T follicular helper cell (primary cell): ENCODE measurements at places on chromosomes 16 and 17.

DNA sequence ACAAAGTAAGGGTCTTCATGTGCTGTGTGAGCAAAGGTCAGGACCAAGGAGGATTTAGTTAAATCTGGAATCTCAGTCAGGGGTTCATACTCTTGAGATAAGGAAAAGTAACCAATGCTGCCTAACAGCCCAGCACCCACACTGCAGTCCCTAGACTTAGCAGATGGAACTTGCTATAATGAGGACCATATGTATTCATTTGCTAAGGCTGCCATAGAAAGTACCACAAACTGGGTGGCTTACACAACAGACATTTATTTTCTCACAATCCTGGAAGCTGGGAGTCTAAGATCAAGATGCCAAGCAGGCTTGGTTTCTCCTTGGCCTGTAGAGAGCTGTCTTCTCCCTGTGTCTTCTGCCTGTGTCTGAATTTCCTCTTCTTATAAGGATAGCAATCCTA is 20.8 kb downstream of the ZP2 start:
- no peak for DNase-seq

GRCh38 chr17:2030779-2031163 is 818 bp downstream of the DPH1 start:
- no peak for DNase-seq

DNA sequence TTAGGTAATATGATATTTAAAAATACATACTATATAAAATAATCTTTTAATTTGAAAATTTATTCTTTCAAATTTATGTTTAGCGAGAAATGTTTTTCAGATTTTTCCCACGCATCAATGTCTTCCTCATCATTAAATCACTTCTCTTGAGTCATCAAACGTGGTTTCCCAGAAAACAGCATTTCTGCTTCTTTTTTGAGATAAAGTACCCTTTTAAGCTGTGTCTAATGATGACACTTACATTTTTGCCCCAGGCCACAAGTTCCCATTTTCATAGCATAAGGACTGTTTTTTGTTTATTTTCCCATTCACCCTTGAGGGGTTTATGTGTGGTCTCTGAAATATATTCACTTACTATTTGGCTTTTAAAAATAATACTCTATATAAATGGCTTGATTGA is 139.0 kb upstream of the HS3ST3A1 start:
- DNase-seq: no peak

DNA sequence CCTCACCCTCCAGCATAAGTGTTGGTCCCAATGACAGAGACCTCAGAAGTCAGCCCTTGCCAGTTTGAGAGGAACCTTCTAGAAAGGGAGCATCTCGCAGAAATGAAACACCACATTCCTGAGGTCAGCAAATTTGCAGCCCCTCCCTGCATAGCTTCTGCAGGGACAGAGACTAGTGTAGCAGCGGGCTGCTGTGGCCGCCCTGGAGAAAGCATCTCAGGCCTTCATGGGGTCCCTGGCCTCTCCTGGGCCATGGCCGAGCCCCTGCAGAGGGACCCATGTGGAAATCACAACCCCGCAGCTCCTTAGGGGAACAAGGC is 11.4 kb downstream of the HS3ST6 start:
- no peak for DNase-seq

DNA sequence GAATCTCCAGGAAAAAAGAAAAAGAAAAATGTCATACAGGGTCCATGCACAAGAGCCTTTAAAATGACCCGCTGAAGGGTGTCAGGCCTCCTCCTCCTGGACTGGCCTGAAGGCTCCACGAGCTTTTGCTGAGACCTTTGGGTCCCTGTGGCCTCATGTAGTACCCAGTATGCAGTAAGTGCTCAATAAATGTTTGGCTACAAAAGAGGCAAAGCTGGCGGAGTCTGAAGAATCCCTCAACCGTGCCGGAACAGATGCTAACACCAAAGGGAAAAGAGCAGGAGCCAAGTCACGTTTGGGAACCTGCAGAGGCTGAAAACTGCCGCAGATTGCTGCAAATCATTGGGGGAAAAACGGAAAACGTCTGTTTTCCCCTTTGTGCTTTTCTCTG is 845 bp downstream of the STH start:
- no peak for DNase-seq

DNA sequence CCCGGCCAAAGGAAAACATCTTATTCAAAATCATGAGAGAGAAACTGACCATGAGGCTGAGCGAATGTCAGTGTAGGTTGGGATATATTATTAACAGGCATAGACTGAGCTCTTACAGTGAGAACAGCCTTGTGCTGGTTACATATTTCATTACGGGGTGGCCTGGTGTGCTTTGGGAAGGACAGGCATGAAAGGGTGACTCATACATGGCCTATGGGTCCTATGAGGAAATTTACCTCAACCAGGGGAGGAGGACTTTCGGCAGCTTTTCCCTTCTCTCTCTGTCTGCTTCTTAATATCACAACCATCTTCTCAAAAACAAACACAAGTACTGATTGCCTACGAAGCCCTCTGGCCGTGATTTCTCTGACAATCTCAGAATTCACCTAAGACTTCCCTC is 579.1 kb downstream of the CDH13 start:
- no peak for DNase-seq

- no peak for DNase-seq
These were observed 454.8 kb upstream of the CDH11 start for GRCh38 chr16:65576631-65577030.

GRCh38 chr17:43574348-43574747 is 28.2 kb upstream of the ETV4 start:
- DNase-seq: no peak

GRCh38 chr17:81071761-81072741 is 37.1 kb downstream of the BAIAP2 start:
- no peak for DNase-seq

GRCh38 chr17:81094509-81095382 is 59.8 kb downstream of the BAIAP2 start:
- DNase-seq: peak; percentile 82

- DNase-seq: no peak
These were observed 185.5 kb downstream of the NTN1 start for GRCh38 chr17:9206741-9207332.

DNA sequence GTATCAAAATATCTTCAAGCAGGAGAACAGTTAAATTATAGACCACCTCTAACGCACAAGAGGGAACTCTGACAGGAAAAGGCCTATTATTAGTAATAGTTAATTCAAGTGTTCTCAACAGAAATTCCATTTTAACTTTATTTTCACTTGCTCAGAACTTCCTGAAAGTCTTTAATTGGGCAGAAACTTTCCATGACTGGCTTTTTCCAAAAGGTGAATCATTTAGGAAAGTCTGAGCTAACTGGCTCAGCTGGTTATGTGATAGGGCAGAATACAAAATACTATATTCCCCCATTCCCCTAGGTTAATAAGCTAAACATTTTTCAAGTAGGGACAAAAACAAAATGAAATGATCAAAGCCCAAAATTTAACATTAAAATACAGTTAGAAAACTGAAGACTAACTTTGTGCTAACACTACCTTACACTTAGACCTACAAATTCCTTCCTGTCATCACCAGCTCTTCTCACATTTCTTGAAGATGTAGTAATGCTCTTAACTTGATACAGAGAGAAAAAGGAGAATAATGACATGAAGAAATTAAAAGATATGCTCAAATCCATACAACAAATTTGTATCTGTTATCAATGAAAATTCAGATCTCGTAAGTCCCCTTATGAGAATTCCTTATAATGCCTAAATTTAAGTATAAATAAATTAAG is 31.0 kb downstream of the CFDP1 start:
- DNase-seq: no peak

GRCh38 chr17:36532435-36532975 is 2.2 kb downstream of the MYO19 start:
- no peak for DNase-seq

DNA sequence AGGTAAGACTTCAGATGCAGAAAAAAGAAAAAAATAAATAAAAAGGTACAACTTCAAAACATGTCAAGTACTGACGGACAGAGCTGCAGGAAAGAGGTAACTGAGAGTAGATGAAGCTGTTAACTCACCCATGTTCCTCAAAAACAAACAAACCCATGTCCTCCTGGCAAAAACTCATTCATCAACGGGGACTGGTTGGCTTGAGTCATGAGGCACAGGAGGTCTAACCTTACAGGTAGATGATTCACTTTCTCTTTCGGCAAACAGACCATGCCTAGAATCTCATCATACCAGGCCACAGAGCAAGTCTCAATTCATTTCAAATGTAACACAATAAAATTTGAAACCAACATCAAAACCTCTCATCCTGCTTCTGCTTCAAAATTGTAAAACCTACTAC is 12.3 kb upstream of the FASN start:
- DNase-seq: no peak

DNA sequence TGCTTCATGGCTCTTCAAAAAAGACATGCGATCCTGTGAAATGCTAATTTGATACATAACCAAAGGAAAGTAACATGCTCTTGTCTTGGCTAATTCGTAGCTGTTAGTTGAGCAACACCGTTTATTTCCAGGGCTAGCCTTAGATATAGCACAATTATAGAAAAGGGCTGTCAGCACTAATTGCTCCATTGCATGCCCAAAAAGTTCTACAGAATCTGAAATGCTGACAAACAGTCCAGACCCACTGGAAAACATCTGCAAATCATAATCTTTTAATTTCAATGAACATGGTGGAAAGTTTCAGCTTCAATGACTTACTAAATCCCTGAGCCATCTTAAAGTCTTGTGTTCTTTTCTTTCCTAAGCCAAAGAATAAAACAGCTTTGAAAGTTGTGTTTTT is 42.9 kb upstream of the NUDT7 start:
- no peak for DNase-seq

GRCh38 chr16:27974896-27975540 is 88.5 kb downstream of the GSG1L start:
- DNase-seq: no peak

- no peak for DNase-seq
These were observed 23.0 kb upstream of the CAPNS2 start for GRCh38 chr16:55543472-55543871.

GRCh38 chr17:76123191-76123499 is 17.9 kb downstream of the FOXJ1 start:
- no peak for DNase-seq

DNA sequence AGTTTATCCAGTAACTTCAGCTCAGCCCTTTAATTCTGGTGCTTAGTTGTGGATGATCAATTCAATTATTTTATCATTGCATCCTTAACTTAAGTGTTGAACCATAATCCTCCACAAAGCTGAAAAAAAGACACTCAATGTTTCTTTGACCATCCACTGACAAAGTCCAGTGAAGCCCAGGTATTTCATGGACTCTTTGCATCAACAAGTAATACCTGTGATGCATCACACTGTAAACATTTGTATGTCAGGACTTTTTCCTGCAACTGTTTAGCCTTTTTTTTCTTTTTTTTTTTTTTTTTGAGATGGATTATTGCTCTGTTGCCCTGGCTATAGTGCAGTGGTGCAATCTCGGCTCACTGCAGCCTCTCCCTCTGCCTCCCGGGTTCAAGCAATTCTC is 6.6 kb upstream of the NFAT5 start:
- DNase-seq: no peak

GRCh38 chr17:36525113-36525512 is 9.6 kb downstream of the MYO19 start:
- no peak for DNase-seq

DNA sequence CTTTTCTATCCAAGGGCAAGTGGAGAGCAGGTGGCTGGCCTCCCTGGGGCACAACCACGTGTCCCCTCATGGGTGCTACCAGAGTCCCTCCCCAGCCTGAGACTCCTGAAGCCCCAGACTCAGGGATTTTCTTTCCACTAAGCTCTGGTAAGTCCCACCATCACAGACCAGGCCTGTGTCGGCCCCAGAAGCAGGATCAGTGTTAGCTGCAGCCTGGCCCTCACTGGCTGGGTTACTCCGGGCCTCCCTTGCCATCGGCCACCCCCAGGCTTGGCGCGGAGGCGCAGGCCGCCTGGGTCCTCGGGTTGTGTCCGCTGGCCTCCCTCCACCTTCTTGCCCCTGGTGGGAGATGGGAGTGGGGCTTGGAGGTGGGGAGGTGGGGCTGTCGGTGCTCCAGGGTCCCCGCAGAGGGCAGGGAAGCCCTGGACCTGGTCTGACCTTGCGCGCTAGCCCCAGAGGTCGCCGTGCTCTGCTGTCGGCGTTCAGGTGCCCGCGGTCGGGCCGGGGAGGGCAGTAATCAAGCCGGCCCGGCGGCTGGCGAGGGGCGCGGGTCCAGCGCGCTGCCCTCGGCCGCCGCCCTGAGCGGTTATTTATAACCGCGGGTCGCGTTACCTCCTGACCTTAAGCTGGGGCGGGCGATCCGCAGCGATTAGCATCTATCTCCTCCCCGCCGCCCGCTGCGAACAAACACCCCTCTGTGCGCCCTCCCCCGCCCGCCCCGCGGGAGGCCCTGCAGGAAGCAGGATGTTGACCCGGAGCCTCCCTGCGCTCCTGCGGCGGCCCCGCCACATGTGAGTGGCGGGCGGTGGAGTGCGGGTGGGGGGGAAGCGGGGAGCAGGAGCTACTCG is 78.1 kb upstream of the TOB1 start:
- peak; percentile 51 for DNase-seq

GRCh38 chr16:89863741-89864526 is 9.5 kb upstream of the TCF25 start:
- no peak for DNase-seq

GRCh38 chr16:84765616-84766580 is 53.9 kb upstream of the CRISPLD2 start:
- DNase-seq: peak; percentile 16

GRCh38 chr16:89152831-89153700 is 18.5 kb upstream of the CDH15 start:
- no peak for DNase-seq

DNA sequence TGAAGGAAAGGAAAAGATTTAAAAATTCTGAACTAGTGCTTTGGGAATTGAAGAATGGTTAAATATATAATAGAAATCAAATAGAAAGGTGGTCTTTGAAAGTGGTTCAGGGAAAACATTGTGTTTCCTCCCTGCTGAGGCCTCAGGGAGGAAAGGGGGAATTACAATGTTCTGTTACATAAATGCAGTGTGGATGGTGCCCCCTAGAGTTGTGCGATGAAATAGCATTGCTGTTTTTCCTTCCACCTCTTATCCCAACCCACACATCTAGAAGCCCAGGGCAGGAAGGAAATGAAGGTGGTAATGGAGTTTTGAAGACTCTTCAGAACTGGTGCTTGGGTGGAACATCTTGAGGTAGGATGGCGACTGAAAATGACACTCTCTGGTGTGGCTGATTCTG is 6.4 kb upstream of the TOX3 start:
- no peak for DNase-seq

- DNase-seq: no peak
These were observed 4.7 kb downstream of the SLC13A5 start for GRCh38 chr17:6708357-6708961.

DNA sequence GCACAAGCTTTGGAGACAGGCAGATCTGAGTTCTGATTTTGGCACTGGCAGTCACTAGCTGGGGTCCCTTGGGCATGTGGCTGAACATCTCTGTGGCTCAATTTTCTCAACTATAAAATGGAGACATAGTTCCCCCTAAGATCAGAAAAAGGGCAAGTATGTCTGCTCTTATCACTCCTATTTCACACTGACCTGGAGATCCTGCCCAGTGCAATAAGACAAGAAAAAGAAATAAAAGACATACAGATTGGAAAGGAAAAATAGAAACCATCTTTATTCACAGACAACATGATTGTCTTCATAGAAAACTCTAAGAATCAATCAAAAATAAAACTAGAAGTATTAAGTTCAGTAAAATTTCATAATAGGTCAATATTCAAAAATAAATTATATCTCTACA is 56.0 kb upstream of the LHX1 start:
- no peak for DNase-seq

GRCh38 chr16:11046382-11046931 is 102.1 kb downstream of the CLEC16A start:
- DNase-seq: no peak
